NCI-H460 (cell line): ENCODE measurements at places on chromosomes 6 and 20. TPM values are rescaled to one million over a fixed set of nuclear protein-coding genes. Genes with fewer than 3 reads are reported as not detected.

COX4I2 gene
- total RNA-seq, result not detected in 2 replicates

TSPO2 gene
- total RNA-seq, result not detected in 2 replicates

CHD6 gene
- total RNA-seq, result 14.6 and 17.6 TPM in 2 replicates

COL9A3 gene
- total RNA-seq, result 5.8 and 7.8 TPM in 2 replicates

DDO gene
- total RNA-seq, result 0.89 and 1.0 TPM in 2 replicates

BTNL2 gene
- not detected in 2 replicates for total RNA-seq

HMGCLL1 gene
- total RNA-seq, result 0.07 TPM in 1 of 2 replicates, not detected in the other

DNA sequence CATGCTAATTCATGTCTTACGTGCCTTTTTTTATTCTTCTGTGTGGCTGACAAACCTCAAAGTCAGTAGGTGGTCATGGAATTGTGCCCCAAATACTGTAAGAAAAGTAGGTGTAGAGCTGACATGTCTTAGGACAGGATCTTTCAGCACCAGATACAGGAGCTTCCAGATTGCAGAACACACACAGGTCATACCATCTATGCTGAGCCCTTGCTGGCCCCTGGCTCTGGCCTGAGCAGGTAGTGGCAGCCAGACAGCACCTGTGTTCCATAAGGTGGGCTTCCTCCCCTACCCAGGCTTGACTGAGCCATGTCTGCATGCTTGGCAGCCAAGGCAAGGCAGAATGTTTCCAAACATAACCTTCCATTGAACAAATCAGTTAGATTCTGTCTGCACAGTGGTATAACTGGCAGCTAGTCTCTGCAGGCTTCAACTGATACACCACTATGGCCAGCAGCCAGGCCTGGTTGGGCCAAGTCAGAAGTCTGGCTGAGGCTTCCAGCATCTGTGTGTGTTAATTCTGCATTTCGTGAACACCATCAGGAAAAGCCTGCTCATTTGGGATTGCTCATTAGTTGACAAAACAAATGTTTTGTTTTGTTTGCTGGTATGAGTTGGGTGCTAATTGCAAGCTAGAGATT is 366.5 kb downstream of the FOXA2 start:
- DNase-seq, result no peak

DNA sequence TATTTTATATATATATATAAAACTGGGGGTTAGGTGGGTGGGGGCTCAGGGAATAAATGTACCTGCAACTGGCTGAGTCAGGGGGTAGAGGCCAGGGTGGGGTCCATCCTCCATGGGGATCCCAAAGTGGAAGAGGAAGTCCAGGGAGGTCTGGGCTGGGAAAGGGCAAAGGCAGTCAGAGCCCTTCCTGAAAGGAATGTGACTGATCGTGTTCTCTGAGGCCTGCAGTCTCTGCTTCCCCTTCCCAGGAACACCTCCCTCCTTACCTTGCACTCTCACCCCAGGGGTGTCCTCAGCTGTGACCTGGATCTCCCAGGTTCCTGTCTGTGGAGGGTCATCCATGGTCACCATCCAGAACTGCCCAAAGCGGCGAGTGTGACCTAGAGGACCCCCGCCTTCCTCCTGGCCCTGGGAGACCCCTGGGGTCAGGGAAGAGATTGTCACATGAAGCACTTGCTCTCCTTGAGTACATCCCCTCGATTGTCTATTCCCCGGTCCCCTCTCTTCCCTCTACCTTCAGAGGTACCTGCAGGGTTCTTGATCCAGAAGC is 4.7 kb downstream of the SAPCD1 start:
- DNase-seq, result no peak

DNA sequence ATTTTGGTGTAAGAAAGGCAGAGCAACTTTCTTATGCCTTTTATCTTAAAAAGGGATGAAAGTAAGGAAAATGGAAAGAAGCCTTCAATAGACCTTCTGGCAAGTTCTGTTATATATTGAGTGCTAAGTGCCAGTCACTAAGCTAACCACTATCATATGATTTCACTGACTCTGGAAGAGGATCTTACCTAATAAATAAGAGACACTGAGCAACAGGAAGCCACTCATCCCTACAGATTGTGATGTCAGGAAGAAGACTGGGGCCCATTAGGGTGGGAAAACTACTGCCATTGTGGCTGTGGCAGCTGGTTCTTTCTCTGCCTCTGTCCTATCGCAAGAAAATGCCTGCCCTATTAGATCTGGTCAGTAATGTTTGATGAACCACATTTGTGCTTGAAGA is 89.6 kb downstream of the AIG1 start:
- no peak for DNase-seq

GRCh38 chr6:1596088-1596852 is 13.4 kb upstream of the FOXC1 start:
- no peak for DNase-seq

DNA sequence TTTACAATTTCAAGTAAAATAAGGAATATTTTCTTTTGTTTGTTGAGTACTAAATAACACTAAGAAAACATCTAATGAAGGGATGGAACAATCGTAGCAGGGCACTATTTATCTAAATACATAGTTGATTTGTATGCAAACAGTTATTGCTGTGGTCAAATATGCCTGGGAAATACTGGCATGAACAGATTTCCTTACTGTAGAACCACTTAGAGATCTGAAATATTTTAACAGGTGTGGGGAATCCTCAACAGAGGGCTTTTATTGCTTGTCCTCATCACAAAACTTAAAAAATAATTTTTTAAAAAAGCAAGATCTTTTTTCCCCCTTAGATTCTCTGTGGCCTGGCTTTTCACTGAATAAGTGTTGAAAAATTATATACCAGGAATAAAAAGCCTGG is 233.0 kb upstream of the FAM83B start:
- DNase-seq, result no peak

GRCh38 chr6:36333931-36334725 is 2.6 kb downstream of the BNIP5 start:
- no peak for DNase-seq

DNA sequence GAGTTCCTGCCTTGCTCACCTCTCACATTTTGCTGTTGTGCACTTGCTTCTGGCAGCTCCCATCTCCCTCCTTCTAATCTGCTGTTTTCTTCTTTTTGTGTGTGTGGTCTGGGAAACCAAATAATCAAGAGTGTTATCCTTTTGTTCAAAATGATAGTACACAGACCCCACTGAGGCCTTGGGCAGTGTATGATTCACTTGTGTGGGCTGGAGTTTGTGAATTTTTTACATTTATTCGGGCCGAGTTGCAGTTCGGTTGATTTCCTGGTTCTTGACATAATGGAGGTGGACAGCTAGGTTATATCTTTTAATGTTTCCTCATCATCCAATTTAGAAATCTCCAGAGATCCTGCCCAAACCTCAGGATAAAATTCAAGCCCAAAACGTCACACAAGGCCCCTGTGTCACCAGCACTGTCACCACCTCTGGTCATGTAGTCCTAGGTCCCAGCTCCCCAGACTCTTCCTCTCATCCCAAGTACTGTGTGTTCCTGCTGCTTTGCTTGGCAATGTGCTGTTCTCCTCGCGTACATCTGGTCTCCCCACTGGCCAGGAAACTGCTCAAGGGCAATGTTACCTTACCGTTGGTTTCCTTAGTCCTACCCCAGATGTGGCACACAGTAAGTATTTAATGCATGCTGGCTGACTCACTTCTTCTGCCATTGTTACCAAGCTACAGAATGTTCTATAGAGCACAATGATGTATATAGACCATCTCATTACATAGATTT is 55.7 kb upstream of the PHACTR2 start:
- DNase-seq, result no peak

DNA sequence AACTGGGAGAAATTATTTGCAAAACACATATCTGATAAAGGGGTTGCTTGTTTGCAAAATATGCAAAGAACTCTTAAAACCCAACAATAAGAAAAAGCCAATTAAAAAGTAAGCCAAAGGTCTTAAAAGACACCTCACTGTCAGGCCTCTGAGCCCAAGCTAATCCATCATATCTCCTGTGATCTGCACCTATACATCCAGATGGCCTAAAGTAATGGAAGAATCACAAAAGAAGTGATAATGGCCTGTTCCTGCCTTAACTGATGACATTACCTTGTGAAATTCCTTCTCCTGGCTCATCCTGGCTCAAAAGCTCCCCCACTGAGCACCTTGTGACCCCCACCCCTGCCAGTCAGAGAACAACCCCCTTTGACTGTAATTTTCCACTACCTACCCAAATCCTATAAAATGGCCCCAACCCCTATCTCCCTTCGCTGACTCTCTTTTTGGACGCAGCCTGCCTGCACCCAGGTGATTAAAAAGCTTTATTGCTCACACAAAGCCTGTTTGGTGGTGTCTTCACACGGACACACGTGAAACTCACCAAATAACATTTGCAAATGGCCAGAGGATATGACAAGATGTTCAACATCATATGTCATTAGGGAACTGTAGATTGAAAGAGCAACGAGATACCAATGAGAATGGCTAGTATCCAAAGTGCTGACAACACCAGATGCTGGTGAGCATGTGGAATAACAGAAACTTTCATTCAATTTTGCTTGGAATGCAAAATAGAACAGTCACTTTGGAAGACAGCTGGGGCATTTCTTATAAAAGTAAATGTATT is 565.0 kb upstream of the ADGRB3 start:
- no peak for DNase-seq

- DNase-seq, result no peak
These were observed 6.1 kb downstream of the TP53RK start for GRCh38 chr20:46683011-46683667.
